ENCODE measurements at places on chromosomes 7 and 10.

- no peak for DNase-seq
These were observed 3.9 kb downstream of the TECTB start for GRCh38 chr10:112286837-112287818.

GRCh38 chr7:115327326-115327725, 405.4 kb downstream of the MDFIC start:
- no peak for DNase-seq

DNA sequence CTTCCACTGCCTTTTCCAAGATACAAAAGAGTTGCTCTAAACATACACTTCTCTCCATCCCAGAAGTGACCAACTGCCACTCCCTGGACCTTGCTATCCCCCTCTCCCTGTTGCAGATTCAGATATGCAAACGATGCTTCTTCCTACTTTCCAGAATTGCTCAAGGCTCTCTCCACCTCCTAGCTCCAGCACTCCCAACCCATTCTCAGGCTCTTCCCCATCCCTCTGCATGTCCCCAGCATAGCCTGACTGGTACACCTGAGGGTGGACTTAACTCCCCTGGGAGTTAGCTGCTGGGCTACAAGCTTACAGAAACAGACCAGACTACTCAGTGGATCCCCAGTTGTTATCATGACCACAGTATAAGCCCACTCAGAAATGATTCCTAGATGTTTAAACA, 27.6 kb downstream of the MKRN1 start:
- no peak for DNase-seq

DNA sequence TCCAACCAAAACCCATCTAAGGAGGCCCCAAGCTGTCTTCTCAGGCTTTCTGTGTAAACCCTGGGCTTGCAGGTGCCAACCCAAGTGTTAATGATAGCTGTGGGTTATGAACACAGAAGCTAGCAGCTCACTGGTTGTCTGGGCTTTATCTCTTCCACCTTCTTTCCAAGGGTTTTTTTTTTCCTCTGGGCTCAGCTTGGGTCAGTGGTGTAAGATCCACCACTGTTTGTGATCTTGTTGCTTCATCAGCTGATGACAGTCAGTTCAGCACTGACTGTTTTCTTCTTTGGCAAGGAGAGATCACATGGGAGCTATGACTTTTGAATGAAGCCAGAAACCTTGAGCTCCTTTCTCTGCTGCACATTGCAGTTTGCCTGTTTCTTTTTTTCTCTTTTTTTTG, 4.6 kb downstream of the GTPBP4 start:
- DNase-seq = no peak

DNA sequence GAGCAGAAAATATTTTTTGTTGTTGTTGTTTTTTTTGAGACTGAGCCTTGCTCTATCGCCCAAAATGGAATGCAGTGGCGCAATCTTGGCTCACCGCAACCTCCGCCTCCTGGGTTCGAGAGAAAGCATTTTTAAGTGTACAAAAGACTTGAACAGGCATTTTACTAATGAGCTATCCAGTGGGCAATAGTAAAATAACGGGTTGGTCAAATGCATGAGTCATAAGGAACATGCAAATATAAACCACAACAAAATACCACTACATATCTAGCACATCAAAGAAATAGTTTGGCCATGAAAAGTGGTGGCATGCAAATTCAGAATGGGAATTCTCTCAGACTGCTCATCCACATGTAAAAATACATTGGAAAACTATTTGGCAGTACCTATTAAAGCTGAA, 71.7 kb upstream of the TMEM106B start:
- no peak for DNase-seq

GRCh38 chr10:93695740-93696139, 6.7 kb downstream of the FRA10AC1 start:
- DNase-seq = no peak

GRCh38 chr10:122980209-122981065, at the start of gene PSTK:
PSTK (plus strand) TSS chr10:122980401; CDS start chr10:122980480, 79 bp downstream.
- DNase-seq = peak; percentile 87

DNA sequence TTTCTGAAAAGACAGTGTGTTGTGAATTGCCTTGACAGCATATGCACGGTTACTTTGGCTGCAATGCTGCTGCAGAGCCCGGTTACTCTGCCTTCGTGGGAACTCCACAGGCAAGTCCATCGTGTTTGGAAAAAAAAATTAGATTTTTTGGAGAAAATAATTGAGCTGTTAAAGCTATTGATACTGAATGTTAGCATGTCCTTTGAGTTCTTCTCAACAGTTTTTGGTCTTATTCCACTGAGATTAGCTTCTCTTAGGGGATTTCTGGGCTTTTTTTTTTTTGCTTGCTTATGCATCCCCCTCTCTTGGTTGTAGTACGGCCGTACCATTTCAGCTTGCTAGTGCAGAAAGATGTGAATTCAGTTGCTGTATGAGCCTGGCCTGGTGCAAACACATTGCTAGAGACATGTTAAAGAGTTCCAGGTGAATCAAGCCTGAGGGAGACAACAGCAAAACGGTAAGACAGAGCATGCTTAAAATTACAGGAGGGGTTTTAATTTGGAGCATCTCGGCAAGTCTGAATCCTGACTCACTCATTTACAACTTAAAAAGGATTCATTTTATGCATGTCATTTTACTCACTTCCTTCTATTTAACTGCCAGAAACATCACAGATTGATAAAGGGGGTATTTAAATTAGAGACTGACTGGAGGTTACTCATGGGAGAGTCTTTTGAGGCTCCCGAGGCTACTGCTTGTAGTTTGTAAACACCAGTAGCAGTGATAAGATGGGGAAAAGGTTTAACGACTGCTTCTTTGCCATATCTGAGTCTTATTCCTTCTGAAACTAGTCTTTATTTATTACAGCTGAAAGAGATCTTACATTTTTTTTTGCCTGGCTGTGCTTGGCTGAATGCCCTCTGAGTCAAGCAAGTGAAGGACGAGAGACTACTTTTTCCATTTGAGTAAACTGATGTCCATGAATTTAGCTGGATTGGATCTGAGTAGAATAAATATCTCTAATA, 113.7 kb downstream of the CDK14 start:
- no peak for DNase-seq

- no peak for DNase-seq
These were observed 72.9 kb upstream of the SKAP2 start for GRCh38 chr7:26937306-26937705.

DNA sequence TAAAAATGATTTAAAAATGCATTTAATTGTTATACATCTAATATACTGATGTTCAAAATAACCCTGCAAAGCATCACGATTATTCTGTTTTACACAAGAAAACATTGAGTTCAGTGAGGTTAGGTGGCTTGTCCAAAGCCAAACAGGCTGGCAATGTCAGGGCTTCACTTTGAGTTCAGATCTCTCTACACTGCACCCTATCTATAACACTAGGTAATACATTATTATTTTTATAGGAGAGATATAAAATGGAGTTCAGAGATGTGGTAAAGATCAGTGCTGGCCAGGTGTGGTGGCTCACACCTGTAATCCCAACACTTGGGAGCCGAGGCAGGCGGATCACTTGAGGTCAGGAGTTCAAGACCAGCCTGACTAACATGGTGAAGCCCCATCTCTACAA, 165.9 kb upstream of the MYO3A start:
- DNase-seq = no peak

DNA sequence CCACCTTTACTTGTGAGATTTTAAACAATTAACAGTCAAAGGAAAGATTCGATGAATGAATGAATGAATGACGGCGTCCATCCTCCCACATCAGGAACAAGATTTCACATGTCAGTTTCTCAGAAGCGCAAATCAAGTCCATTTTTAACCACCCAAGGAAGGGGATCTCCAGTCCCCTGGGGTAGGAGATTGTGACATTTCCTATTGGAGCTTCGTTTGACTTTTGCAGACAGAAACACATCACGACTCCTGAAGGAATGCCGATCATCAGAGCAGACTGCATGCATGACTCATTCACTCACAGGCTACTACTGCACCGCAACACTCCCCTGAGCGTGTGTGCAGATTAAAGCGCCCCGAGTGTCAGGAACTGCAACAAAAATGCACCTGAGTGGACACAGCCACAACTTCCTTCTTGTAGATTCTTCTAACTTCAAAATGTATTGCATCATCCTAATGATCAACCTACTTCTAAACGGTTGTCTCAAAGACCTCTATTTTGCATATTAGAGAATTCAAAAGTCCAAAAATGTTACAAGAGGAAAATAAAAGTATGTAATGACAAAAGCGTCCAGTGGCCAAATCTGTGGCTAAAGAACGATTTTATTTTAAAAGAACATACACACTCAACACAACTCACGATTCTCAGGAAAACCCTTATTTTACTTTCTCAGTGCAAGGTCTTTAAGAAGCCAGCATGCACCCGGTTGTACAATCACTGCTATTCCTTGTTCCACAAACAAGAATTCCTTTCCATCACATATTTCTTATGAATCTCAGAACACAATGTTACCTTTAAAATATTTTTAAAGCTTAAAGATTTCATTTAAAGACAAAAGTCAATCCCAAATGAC, 172.6 kb downstream of the FAM107B start:
- DNase-seq = peak; percentile 48

DNA sequence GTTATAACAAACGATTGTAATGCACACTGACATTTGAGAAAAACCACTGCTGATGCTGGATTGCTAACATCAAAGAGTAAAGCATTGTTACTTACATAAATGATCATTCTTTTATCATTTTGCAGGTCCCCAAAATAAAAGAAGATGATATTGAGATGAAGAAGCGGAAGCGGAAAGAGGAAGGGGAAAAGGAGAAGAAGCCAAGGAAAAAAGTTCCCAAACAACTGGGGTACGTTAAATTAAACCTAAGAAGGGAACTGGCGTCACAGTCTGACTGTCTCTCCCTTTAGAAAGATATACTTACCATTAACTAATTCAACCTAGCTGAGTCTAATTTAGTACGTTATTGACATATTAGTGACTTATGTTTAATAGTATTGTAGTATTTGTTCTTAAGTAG, 28.1 kb downstream of the UBN2 start:
- DNase-seq = no peak

- DNase-seq = no peak
These were observed 33.6 kb downstream of the C7orf25 start for GRCh38 chr7:42878303-42878702.

GRCh38 chr10:21776883-21777282, 226.6 kb downstream of the DNAJC1 start:
- no peak for DNase-seq

- no peak for DNase-seq
These were observed 46.2 kb downstream of the DAGLB start for GRCh38 chr7:6401536-6401935.

GRCh38 chr10:12214093-12214492, 18.1 kb downstream of the CDC123 start:
- no peak for DNase-seq

DNA sequence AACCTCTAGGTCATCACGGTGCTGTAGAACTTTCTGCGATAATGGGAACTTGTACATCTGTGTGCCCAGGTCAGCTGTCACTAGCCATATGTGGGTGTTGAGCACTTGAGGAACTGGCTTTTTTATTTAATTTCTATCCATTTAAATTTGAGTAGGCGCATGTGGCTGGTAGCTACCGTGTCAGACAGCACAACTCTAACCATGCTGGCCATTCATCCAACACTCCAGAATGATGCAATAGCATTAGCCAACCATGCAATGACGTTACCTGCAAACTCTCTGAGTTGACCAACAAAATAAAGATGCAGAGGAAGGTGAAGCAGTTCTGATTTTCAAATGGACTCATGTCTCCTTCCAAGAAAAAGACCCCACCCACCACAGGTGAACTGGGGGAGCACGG, 24.4 kb upstream of the CHST15 start:
- DNase-seq = no peak

- no peak for DNase-seq
These were observed 36.8 kb downstream of the AFAP1L2 start for GRCh38 chr10:114367351-114368056.

- DNase-seq = peak; percentile 50
These were observed 105.8 kb downstream of the ELMO1 start for GRCh38 chr7:37342688-37343471.

- no peak for DNase-seq
These were observed 184.2 kb downstream of the CCDC71L start for GRCh38 chr7:106476751-106477150.

- no peak for DNase-seq
These were observed 112.8 kb downstream of the PARD3 start for GRCh38 chr10:34702093-34702937.
